RKO (cell line): ENCODE measurements at places on chromosomes 7 and 10.
A peak's percentile ranks its signal among the peaks of the same experiment; 100 is the strongest.

DNA sequence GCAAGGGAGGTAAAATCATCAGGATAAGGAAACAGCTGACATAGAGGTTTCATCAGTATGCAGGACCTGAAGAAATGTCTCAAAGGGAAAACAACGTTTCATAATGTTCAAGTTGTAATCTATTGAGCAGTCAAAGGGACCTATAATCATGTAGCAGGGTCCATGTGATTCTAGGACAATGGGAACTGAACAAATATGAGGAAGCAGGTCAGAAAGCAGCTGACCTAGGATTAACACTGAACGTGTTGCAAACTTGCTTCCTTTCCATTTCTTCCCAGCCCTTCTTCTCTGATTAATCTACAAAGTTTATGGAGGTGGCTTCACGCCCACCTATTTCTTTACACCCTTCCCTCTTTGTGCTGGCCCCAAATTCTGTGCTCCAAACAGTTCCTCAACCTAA is 256.9 kb upstream of the AKR1E2 start:
- DNase-seq: no peak

- DNase-seq: no peak
These were observed 112.0 kb upstream of the AGK start for GRCh38 chr7:141439164-141439563.

GRCh38 chr10:125817337-125817946 is 5.6 kb downstream of the UROS start:
- DNase-seq: no peak

DNA sequence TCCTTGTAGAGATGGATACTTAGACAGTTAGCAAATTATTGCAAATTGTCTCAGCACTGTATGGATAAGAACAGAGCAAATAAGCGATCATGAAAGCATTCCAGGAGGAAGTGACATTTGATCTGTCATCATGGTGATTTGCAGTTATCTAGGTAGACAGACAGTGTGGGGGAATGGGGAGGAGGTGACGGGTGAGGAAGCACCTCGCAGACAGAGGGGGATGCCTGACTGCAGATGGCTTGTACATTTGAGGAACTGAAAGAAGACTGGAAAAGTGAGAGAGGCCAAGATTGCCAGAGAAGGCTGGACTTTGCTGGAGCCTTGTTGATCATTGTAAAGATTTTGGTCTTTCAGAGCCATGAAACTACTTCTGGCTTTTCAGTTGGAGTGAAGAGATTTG is 318.2 kb upstream of the CELF2 start:
- DNase-seq: no peak

DNA sequence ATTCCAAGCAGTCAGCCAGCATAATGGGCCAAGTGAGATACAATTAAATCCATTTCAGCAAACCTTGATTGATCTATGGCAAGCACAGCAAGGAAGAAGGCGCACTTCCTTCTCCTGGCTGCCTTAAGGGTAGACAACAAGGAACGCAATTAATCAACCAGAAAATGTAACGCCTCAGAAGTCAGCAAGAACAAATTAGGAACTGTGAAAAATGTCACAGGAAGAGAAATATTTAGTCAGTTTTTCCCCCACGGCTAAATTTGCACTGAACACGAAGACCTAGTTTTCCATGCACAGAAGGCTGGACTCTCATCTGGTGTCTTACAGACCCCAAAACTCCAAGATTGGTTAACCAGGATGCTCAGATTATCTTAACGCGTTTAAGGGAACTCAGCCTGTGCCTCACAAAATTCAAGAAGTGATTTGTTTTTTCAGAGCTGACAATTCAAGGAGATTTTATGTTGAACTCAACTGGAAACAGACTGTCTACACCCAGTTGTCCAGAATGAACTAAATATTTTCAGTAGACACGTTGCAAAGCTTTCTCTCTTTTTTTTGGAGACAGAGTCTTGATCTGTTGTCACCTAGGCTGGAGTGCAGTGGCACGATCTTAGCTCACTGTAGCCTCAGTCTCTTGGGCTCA is 14.2 kb downstream of the SNX8 start:
- no peak for DNase-seq

DNA sequence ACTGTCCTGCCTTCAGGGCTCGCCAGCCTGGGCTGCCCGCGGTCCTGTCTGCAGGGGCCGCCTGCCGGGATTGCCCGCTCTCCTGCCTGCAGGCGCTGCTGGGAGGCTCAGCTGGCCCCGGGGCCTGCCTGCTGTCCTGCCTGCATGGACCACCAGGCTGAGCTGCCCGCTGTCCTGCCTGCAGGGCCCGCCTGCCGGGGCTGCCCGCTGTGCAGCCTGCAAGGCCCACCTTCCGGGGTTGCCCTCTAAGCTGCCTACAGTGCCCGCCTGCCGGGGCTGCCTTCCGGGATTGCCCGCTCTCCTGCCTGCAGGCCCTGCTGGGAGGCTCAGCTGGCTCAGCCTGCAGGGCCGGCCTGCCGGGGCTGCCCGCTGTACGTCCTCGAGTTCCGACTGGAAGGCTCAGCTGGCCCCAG is 164.4 kb downstream of the GLRX3 start:
- peak; percentile 89 for DNase-seq

DNA sequence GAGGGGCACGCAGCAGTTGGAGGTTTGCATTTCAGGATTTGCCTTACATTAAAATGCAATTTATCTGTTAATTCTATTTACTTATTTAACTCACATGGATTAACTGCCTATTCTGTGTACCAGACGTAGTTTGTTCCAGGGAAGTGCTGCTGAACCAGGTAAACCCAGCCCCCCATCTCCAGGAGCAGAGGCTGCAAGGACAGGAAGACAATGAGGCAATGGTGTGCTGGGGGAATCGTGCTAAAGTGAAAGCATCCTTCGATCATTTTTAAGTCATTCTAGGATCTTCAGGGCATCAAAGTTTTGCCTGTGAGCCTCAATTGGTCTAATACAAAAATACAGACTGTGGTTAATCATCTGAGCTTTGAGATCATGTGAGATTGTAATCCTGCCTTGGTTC is 166.4 kb downstream of the DNAJB6 start:
- DNase-seq: no peak

DNA sequence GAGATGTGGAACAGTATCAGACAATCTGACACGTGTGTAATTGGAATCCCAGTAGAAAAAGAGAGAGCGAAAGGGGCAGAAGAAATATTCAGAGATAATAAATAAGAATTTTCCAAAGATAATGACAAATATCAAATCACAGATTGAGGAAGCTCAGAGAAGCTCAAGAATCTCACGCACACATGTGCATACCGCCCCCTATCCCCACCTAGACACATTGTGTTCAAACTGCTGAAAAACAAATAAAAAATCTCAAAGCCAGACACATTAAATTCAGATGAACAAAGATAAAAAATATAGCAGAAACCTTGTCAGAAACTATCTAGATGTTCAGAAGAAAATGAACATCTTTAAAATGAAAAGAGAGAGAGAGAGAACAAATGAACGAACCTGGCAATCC is 17.2 kb downstream of the SFR1 start:
- DNase-seq: peak; percentile 56

- DNase-seq: no peak
These were observed 47.7 kb upstream of the LYZL1 start for GRCh38 chr10:29240986-29241660.

DNA sequence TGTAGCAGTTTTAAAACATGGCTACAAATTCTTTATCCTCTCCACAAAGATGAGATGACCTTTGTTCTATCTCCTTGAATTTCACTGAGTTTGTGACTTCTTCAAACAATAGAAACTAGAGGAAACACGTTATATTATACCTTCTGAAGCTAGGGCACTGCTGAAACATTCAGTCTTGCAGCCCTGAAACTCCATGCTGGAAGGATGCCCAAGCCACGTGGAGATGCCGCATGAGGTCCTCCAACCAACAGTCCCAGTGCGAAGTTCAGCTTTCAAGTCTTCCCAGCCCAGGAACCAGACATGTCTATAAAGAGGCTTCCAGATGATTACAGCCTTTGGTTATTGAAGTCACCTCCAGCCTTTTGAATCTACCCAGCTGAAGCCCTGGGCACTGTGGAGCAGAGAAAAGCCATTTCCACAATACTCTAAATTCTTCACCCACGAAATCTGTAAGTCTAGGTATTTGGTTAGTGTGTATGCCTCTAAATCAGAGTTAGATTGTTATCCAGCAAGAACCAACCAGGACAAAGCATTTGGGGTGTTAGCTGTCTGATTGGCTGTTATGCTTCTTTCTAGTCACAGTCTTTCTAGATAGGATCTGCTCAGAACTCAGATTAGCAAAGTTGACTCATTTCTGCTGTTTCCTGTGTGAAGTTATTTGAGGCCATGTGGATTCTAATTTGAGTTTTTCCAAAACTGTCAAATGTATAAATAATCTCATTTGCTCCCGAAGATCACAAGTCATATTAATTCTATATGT is 186.5 kb upstream of the TMEM72 start:
- peak; percentile 45 for DNase-seq

GRCh38 chr7:138099813-138100212 is 23.6 kb downstream of the AKR1D1 start:
- DNase-seq: no peak

- no peak for DNase-seq
These were observed 973 bp downstream of the SDK1 start for GRCh38 chr7:3301831-3302618.

GRCh38 chr10:44032216-44032615 is 352.7 kb downstream of the CXCL12 start:
- DNase-seq: no peak

DNA sequence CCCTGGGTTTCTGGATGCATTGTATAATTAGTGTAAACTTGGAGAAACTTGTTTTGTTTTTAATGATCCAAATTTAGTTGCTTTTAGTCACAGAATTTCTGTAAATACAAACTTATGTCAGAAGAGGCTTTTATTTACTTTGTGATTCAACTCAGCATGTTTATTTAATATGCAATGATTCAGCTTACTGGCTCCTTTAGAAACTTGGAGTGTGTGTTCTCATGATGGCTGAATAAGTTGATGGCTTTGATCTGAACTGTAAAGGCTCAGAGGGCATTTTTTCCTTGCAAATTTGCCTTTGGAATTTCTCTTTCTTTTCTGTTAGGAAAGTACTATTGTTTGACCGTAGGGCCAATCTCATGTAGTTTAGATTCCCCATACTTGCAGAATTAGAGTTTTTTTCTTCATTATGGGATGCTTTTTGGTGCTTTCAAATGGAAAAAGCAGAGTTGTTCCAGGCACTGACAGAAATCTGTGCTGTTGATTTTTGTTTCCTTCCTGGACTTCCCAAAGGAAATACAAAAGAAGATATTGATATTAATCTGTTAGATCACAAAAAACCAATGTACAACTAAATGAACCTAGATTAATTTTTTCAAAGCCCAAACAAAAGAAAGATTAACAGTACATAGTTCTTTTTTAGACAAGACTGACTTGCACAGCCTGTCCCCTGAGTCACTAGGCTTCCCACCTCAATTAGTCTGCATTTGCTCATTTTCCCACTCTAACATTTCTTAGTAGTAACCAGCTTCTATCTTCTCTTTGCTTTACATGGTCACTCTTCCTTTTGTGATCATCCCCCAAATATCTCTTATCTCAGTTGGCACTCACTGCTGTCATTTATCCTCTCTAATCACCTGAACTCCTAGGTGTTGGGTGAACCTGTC is 96.8 kb upstream of the AGR3 start:
- DNase-seq: no peak

DNA sequence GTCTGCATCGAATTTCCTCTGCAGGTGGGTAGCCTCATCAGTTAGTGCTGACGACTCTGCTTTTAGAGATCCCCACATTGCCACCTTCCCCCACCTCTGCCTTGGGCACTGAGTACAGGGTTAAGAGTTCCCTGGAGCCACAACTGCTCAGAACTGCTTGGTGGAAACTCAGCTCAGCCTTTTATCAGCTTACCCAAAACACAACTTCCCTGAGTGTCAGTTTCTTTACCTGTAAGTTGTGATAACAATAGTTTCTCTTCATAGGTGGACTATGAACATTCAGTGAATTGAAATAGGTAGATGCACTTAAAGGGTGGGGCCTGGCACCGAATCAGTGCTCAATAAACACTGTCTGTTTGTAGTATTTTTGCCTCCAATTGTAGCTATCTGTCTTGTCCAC is 11.3 kb downstream of the ASB13 start:
- DNase-seq: no peak

DNA sequence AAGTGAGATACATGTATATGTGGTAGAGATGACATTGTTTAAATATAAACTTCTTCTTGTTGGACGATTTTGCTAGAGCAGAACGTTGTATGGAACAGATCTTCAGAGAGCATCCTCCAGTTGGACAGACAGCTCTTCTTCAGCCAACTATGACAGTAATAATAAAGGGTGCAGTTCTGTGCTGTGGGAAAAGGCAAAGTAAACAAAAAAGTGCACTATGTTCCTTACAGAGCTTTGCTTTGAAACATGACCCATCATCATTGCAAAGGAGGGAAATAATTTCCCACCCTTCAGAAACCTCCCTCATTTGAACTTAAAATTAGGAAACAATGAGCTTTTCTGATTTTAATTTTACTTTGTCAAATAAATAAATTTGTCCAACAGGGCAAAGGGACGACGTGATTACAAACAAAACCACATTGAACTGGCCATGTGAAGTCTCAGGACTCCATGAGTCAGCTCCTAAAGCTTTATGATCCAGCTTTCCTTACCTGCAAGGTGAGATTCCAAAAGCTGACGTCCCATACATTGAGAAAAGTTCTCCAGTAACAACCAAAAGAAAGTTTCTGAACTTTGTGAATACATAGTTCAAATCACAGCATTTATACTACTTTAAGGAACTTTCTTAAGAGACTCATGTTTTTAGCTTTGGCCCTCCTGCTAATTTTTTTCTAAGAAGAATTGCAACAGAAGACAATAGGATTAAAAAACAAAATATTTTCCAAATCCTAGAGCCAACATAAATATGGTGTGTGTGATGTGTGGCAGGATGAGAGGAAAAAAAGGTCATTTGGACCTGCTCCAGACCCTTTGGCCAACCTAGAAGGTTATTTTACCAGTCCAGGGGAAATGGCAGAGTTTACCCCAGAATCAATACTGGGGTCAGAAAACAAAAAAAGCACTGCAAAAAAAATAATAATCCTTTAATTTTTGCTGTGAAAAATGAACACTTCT is 565.4 kb upstream of the NRP1 start:
- DNase-seq: no peak

GRCh38 chr7:149800169-149800555 is 26.8 kb upstream of the ZNF467 start:
- no peak for DNase-seq

GRCh38 chr10:31864834-31865518 is 63.7 kb downstream of the ARHGAP12 start:
- no peak for DNase-seq

GRCh38 chr10:128097783-128098182 is 28.4 kb downstream of the MKI67 start:
- DNase-seq: peak; percentile 33

- DNase-seq: no peak
These were observed 22.6 kb upstream of the ICA1 start for GRCh38 chr7:8284606-8285005.

- no peak for DNase-seq
These were observed 176.4 kb downstream of the TAX1BP1 start for GRCh38 chr7:27916372-27916771.

- peak; percentile 56 for DNase-seq
These were observed 29.1 kb downstream of the NUDCD3 start for GRCh38 chr7:44461387-44461786.

GRCh38 chr7:87474533-87475358 is 734 bp downstream of the ABCB4 start:
- DNase-seq: no peak

- DNase-seq: no peak
These were observed 91.4 kb downstream of the CCDC71L start for GRCh38 chr7:106569500-106569929.
